ENCODE measurements at places on chromosomes 4 and X. TPM values are rescaled to one million over a fixed set of nuclear protein-coding genes. Genes with fewer than 3 reads are reported as not detected.

ANKRD17 gene
- 27.6 TPM for polyA plus RNA-seq

DIPK2B gene
- not detected for polyA plus RNA-seq

RASL11B gene
- 0.46 TPM for polyA plus RNA-seq

F11 gene
- not detected for polyA plus RNA-seq

PRRG3 gene
- not detected for polyA plus RNA-seq

DNA sequence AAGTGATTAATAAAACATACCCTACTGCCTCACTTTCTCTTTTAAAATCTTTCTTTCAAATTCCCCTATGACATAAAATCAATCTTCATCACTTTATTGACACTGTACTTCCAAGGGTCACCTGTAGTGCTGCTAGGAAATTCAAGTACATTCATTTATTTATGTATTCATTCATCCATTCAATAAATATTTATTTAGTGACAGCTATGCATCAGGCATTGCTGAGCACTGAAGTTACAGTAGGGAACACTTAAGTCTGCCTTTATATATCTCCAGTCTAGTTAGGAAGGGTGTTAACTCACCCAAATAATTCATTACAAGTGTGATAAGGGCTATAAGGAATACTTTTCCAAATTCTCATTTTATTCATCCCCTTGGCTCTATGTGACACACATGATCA is 2.3 kb downstream of the SYTL5 start:
- no peak for DNase-seq

- DNase-seq = no peak
Observed at GRCh38 chrX:63720293-63720692, 64.7 kb downstream of the ARHGEF9 start.

- no peak for DNase-seq
Observed at GRCh38 chrX:28988246-28988645, 401.0 kb downstream of the IL1RAPL1 start.

DNA sequence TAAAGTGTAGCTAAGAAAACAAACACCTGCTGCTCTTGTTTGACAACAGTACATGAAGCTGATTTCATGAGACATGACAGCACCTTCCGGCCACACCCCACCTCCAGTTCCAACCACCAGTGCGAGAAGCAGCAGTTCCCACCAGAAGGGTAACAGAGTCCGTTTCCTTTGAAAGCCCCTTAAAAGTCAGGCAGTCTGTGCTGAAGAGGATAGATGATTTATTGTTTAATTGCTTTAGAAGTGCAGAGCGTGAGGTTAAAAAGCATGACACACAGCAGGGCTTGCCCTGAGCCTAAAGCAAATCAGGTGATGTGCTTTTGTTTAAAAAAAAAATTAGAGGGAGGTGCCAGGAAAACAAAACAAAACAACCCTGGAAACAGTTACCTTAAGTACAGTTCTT is 82.6 kb downstream of the HADH start:
- DNase-seq = peak; percentile 38

- peak; percentile 24 for DNase-seq
Observed at GRCh38 chr4:112119353-112119783, 25.9 kb upstream of the FAM241A start.

- DNase-seq = no peak
Observed at GRCh38 chr4:183831683-183832082, 73.4 kb upstream of the STOX2 start.

DNA sequence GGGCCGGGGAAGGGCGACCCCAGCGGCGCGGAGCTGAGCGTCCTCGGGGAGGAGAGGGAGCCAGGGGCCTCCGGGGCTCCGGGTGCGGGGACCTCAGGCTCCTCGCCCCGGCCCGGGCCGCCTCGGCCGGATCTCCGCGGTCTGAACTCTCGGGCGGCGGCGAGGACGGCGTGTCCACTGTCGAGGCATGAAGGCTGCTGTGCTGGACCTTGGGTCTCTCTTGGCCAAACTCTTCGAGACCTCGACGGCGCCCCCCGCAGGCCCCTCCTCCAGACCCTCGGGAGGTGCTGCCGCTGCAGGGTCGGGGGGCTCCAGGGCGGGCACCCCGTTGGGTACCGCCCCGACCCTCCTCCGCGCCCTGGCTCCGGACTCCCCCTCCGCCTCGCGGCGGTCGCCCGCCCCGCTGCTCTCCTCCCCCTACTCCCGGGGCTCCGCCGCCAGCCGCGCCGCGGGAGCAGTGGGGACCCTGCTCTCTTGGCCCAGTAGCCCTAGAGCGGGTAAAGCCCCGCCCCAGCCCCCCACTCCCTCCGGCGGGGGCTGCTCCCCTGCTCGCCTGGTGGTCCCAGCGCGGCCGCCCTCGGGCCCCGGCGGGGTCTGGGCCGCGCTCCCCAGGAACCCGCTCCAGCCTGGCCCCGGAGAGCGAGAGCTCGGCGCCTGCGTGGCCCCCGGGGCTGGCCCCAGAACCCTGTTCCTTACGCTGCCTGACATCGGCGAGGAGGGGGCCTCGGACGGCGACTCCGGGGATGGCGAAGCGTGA is 564 bp downstream of the FAM149A start:
- no peak for DNase-seq

- DNase-seq = no peak
Observed at GRCh38 chrX:140177821-140178220, 212.5 kb upstream of the CXorf66 start.

DNA sequence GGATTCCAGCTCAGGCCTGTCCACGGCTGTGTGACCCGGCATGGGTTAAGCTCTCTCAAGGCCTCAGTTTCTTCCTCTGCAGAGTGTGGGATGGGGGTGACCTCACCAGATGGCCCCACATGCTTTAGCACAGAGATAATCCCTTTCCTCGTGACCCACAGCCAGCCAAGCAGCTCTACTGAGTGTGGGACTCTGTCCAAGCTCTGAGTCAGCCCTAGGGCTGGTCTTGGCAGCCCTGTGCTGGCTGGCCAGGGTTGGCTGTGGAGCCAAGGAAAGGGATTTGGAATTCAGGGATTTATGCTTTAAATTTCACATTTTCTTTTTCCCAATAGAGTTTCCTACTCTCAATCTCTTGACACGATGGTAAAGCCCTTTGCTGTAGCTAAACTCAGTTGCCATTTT is 19.7 kb upstream of the SPON2 start:
- no peak for DNase-seq

- DNase-seq = peak; percentile 37
Observed at GRCh38 chrX:16882702-16883486, 12.7 kb upstream of the RBBP7 start.

DNA sequence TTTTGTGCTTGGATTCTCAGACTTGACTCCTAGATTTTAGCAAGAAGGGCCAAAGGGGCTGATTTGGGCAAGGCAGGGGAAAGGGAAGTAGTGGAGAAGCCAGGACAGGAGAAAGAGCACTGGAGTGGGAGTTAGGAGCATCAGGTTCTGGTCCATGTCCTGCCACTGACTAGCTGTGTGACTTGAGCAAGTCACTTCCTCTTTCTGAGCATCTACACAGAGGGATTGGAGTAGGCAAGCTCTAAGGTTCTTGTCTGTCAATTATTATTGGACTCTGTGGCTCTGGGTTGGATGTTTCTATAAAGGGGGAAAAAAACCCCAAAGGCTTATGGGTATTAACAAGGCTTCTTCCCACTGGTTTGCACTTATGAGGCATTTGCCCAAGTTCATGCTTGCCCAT is 24.4 kb downstream of the PLAC1 start:
- DNase-seq = no peak

DNA sequence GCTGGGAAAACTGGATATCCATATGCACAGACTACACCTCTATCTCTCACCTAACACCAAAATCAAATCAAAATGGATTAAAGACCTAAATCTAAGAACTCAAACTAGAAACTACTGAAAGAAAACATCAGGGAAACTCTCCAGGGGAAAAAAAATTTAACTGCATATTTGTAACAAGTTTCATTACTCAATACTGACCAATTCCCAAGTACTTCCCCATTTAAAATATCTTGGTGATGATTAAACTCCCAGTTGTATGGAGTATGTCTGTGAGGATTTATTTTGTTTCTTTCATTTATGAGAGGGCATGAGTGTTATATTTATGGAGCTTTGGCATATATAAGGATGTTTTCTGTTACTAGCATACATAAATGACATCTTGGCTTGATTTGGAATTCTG is 112.3 kb upstream of the IL15 start:
- no peak for DNase-seq

All from GM12878 (cell line).